Stimulated activated CD8-positive, alpha-beta memory T cell treated with anti-CD3 and anti-CD28 coated beads, Interleukin-15, amount 100 ng/mL, for 24 hours (primary cell): ENCODE measurements at places on chromosomes 4 and X.

DNA sequence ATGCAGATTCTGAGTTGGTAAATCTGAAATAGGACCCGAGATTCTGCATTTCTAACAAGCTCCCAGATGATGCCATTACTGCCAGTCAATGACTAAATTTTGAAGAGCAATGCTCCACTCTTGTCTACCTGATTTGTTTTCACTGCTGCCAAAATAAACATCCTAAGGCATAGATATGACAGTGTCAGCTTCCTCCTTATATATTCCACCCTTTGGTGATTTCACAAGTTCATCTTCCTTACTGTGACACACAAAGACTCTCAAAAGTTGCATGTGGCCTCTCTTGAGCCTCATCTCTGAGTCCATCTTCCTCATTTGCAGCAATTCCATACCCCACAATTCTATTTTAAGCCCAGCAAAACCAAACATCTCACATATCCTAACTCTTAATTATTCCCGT, 110.9 kb downstream of the FBXW7 start:
- no peak for DNase-seq

DNA sequence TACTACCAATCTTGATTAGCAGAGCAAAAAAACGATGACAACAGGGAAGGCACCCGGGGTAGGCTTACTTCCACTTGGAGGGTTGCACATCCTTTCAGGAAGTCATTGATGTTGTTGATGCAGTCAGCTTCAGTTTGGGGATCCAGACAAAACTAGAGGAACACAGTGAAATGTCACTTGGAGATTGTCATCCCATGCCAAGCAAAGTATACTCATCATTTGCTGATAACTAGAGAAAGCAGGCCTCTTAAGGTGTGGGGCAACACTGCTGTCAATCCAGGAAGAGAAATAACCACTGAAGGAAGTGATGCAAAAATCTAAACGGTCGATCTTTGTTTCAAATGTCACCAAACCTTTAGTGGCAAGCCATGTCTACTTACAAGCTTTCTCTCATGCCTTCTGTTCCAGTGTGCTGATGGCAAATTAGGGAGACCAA, 1.4 kb downstream of the ARHGEF6 start:
- no peak for DNase-seq

- no peak for DNase-seq
Observed at GRCh38 chrX:50996930-50997329, 86.4 kb downstream of the BMP15 start.

GRCh38 chrX:39839371-39839770, 258.4 kb downstream of the BCOR start:
- no peak for DNase-seq

- DNase-seq = no peak
Observed at GRCh38 chr4:77127837-77128621, 29.0 kb upstream of the CCNG2 start.

DNA sequence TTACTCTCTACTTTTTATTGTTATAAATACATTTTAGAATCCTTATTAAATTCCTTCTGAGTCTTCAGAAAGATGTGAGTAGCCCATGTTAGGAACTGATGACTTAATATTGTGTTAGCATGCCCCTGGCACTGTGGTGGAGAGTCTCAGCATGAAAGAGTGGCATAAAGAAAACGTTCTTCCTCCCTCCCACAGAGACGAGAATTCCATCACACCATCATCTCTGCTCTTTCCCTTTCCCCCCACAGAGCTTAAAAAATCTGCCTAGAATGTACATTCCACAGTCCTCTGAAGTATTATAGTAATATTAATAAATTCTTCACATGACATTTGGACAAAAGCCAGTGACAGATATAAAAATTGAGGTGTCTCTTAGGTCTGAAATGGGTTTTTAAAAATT, 117.8 kb upstream of the DKK2 start:
- no peak for DNase-seq

GRCh38 chrX:9609499-9609898, 144.6 kb downstream of the TBL1X start:
- DNase-seq = no peak

DNA sequence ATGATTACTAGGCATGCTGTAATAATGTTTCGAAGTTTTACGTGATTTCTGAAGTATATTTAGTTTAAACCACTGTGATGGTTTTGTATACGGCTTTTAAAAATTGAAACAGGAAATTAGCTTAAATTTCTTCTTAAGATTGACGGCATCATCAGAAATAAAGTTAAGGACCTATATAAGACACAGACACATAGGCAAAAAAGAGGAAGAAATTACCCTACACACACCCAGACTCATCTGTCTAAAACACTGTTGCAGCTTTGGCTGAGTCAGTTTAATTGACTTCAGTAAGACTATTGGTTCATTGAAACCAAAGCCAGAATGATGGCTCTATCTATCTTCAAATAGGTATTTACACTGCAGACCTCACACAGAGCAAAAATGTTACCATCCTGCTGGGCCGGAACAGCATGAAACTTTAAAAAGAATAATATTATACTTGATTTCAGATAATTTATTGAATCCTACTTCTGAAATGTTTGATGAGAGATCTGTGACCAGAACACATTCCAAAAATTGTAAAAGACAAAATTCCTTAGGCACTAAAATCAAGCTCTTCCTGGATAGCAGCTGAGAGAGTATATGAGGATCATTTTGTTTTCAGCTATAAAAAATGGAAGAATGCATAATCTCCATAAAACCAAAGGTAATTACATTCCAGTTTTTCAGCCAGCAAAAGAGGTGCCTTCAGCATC, 4.5 kb downstream of the HHIP start:
- no peak for DNase-seq

GRCh38 chr4:20096911-20097310, 154.8 kb upstream of the SLIT2 start:
- DNase-seq = no peak

- no peak for DNase-seq
Observed at GRCh38 chr4:25654031-25654970, 1.4 kb upstream of the SLC34A2 start.

- DNase-seq = peak; percentile 37
Observed at GRCh38 chr4:52545099-52546069, 113.7 kb downstream of the USP46 start.

- no peak for DNase-seq
Observed at GRCh38 chrX:99761731-99762130, 648.3 kb downstream of the PCDH19 start.

- DNase-seq = no peak
Observed at GRCh38 chr4:138724530-138724929, 291.1 kb upstream of the NOCT start.

DNA sequence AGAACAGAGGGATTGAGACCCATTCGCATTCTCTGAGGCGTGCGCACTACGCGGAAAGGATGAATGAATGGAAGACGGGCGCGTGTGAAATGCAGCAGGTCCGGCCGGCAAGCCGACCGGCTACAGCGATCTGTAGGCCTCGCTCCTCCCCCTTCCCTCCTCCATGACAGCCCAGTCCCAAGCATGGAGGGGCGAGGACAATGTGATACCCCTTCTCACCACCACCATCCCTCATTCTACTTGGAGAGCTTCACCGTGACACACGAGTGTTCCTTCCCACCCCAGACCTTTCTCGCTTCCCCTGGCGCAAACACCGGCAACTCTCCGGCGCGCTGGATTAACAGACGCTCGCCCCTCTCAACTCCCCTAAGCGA, 815 bp downstream of the EIF4E start:
- peak; percentile 31 for DNase-seq

DNA sequence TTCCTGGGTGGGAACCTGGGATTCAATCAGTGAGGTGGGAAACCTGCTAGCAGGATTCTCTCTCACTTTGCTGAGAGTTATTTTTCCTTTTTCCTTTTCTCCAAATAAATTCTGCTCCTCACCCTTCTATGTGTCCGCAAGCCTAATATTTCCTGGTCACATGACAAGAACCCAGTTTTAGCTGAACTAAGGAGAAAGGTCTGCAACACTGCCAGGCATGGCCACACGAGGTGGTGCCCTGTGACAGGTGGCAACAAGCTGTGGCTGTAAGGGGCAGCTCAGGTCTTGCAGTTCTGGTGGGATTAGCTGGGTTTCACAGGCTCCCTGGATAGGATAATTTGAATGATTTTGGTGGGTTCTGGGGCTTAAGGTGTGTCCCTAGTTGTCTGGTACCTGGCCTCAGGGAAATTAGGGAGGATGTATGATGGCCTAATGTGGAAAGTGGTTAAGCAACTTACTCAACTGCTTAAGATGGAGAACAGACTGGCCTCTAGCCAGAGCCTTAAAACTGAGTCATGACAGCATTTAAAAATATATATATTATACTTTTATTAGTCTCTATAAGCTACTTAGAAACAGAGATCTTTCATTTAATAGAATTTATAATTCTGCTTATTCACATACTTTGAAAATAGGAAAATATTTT, 215.0 kb downstream of the IL15 start:
- DNase-seq = no peak

DNA sequence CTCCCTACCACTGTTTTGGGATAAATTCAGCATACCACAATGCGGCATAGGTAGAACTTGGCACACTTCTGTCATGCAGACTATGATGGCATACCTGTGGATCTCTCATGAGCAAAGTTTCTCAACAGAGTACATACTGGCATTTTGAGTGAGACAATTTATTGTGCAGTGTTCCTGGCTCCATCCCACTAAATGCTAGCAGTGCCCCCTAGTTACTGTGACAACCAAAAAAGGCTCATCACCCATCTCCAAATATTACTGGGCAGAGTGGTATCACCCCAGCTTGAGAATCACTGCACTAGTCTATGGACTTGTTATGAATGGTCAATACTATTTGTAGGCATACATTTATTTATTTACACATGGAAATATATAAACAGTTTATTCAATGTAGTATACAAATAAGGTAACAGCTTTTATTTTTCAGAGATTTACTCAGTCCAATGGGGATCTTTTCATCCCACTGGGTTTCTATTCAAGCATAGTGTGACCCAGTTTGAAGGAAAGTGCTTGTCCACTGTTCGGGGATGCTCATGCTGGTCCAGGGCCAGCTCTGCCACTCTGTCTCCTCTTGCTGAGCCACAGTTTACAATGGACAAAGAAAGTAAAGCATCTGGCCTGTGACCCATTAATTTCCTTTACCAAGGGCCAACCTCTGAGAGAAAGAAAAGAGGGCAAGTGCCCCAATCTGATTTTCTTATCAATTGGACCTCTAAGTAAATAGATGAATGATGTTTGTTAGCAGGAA, 81.0 kb upstream of the IL2 start:
- no peak for DNase-seq

DNA sequence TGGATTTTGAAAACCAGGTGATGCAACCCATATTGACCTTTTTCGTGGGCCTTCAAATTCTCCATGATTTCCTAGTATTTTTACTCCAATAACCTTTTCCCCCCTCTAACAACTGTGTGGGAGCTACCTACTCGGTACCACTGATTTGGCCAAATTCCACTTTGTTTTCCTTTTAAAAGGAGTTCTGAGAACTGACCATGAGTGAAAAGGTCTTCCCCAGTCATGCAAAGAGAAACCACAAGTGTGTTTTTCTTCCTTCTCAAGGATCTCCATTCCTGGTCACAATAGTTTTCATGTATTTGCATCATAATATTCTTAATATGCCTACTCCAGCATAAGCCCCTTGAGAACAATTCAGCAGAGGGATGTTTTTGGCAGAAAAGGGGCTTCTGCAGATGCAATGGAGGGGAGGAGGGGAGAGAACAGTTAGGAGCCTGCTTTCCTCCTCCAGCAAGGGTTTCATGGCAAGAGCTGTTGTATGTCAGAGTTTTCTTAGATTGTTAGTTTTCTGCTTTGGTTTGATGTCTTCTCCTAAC, 195.3 kb upstream of the ANXA3 start:
- DNase-seq = no peak

DNA sequence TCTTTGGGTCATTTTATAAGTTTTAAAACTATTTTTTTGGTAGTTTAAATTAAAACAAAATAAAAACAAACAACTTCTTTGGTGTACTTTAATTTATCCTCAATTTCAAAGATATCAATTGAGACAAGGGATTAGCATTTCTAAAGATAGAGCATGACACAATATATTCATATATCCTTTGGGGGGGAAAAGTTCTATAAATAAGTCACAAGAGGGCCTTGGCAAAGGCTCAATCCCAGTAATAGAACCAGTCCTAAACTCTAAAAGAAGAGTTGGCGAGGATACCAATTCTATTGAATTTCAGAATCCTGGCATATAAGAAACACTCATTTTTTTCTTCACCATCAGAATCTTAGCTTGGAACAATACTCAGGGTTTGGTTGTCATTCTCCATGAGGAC, 89.7 kb downstream of the COL4A6 start:
- no peak for DNase-seq

- DNase-seq = no peak
Observed at GRCh38 chr4:79915246-79915645, 157.8 kb downstream of the ANTXR2 start.

DNA sequence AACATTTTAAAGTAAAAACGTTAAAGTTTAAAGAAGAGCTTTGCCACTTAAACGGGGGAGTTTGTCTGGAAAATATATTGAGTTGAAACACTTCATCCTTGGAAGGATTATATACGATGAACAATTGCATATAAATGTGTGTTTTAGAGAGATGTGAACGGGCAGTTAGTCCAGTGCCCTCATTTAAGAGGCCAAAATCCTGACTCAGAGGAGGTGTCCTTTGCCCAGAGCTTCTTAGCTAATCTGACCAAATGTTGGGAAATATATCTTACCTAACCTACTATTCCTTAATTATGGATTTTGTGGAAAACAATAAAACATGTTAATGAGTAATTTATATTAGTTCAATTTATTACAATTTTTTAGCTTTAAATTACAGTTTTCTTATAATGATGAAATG, 327.2 kb upstream of the DIPK2B start:
- DNase-seq = no peak

GRCh38 chr4:143558823-143559756, 45.6 kb downstream of the SMARCA5 start:
- DNase-seq = peak; percentile 16

DNA sequence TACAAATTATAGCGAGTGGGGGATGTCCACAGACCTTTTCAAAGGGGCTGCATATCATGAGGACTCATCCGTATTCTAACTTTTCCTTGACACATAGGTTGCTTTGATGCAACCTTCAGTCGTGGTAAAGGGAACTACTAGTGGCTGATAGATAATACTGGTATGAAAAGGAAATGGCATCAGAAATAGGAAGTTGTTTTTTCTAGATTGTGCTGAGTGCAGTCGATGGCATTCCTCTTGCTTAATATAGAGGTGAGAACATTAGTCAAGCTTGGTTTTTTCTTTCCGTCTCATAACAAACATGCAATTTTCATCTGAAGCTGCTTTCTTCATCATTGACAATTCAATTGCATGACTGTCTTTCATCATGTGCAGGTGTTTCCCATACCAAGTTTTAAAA, 16.6 kb downstream of the ENPEP start:
- no peak for DNase-seq

DNA sequence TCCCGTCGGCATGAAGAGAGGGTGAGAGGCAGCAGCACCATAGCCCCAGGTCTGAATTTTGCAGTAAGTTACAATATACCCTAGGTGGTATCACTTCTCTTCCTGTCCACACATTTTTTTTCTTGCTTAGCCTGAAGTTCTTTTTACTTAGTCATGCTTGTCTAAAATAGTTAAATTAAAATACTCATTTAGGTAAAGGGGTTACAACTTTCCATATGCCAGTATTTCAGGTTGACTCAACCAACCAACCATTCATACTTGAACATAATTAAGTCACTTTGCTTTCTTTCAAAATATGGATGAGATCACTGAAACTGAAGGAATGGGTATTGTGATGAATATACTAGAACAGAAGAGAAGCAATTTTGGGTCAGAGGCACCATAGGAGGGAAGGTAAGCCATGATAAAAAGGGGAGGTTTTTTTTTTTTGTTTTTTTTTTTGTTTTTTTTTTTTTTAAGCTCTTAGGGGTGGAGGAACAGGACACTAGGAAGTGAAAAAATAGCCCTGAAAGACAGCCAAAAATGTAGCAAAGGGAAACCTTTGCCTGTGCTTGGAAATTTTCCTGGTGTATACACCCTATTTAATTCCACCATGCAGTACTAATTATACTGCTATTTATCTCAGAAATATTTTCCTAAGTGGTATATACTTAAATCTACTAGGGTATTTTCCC, 41.8 kb downstream of the RPS6KA3 start:
- no peak for DNase-seq
